ENCODE measurements at places on chromosomes 1 and 21. TPM values are rescaled to one million over a fixed set of nuclear protein-coding genes. Genes with fewer than 3 reads are reported as not detected.

CLIC6 gene
- not detected for polyA plus RNA-seq

EVA1C gene
- 2.1 TPM for polyA plus RNA-seq

EPHA10 gene
- polyA plus RNA-seq: not detected

C1orf210 gene
- not detected for polyA plus RNA-seq

SCAF4 gene
- polyA plus RNA-seq: 25.1 TPM

CHI3L2 gene
- polyA plus RNA-seq: not detected

LMX1A gene
- polyA plus RNA-seq: 1.3 TPM

NTMT2 gene
- polyA plus RNA-seq: 10.6 TPM

RGS16 gene
- 8.7 TPM for polyA plus RNA-seq

DNA sequence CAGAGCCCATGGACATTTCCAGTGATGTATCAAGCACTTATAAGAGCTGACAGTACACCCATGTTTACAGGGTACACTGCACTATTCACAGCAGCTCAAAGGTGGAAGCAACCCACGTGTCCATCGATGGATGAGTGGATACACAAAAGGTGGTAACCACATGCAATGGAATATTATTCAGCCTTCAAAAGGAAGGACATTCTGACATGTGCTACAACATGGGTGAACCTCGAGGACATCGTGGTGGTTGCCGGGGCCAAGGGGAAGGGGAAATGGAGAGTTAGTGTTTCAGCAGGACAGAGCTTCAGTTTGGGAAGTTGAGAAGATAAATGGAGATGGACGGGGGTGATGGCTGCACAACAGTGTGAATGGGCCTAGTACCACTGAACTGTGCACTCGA is 9.1 kb downstream of the AGT start:
- no peak for DNase-seq

DNA sequence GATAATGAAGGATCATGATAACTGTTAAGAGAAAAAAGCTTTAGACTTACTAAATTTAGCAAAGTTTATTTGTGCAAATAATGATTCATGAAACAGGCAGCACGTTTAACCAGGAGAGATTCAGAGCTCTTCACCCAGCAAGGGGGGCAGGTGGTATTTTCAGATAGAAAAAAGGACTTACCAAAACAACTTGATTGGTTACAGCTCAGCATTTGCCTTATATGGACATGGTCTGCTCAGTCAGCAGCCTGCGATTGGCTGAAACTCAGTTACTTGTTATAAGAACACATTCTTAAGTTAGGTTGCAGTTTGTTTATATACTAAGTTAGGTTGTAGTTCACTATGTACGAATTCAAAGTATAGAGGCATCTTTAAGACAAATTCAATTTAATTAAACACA is 165.6 kb downstream of the DUSP10 start:
- DNase-seq: no peak

DNA sequence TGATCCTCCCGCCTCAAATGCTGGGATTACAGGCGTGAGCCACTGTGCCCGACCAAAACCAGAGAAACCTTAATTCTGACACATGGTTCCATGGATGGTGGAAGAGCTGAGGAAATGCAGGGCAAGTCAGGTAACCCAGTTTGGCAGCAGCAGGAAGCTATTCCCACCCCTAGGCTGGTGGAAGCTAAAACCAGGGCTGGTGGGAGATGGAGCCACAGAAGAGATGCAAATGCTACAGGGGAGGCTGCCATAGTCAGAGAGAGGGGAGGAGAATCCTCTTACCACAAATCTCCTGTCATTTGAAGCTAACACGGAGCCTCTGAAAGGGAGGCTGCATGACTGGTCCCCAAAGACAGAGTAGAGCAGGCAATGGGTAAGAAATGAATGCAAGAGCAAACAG is 4.1 kb upstream of the CDC42BPA start:
- no peak for DNase-seq

DNA sequence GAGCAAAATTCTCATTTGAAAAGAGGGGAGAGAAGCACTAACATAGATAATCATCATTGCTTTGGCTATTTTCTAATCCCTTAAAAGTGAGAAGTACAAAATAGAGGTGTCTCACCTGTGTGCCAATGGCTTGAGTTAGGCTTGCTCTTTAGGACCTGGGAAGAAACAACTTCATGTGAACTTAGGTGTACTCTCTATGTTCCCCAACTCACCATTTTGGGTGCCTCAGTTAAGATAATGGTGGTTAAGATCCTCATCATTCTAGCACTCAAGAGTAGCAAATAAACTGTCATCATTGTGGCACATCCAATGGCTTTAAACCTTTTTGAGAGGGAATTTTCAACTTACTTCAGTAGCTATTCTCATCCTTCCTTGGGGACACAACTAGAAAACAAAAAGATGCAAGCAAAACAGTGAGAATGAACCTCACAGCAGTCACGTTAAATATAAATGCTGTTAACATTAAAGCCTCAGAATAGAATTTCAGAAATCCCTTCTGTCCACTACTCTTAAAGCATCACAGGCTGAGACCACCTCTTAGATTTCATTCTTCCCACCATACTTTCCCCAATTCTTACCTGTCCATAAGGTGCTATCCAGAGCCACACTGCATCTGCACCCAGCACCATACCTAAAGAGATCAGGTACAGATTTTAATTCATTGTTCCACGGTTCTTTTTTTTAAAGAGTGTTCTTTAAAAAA is 1.2 kb downstream of the GAS5 start:
- no peak for DNase-seq

DNA sequence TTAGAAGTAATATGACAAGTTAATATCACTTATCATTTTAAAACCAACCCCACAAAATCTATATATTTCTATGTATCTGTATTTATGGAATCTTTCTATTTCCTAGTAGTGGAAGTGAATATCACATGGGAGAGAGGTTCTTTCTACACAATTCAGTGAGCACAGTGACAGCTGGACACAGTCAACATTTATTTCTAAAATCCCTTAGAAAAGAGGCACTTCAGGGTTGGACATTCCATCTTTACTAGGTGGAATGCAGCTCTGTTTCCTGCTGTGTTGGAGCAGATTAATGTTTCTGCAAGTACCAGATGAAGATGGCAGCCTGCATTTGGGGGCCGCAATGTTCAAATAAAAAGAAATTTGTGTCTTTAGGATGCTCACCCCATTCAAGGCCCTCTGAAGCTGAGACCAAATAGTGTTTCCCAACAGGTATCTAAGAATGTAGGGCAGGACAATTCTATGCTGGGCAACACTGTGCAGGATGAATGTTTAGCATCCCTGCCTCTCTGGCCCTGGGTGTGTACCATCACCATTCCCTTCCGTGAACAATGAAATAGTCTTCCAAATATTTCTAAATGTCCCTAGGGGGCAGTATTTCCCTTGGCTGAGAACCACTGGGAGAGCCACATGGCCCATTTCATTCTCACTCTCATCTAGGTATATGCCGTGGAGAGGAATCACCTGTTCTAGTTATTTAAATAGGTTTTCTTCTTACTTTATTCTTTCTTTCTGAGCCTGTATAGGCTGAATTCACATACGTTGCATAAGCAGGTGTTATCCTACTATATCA is 394.8 kb downstream of the PRDM2 start:
- DNase-seq: no peak

DNA sequence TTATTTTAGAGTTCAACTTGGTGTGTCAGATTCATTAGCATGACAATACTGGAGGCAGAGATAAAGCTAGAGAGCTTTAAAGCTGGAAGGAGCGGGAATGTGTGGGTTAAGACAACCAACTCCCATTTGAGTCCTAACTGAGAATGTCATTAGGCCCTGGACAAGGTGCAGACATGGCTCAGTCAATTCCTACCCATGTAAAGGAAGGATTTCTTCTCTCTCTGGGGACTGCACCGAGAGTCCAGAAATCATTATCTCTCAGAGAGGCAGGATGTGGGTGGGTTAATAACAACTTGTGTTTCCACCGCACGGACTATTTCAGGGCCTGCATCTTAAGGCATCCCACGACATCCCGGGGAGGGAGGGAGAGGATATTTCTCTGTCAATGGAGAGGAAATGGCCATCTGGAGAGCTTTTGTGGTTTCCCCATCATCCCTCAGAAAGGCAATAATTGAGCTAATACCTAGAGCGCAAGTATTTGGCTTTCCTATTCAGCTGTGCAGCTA is 46.7 kb upstream of the SARS1 start:
- peak; percentile 23 for DNase-seq

- DNase-seq: no peak
Observed at GRCh38 chr1:245058436-245058835, 96.3 kb upstream of the KIF26B start.

GRCh38 chr1:242197907-242198820 is 199.3 kb upstream of the MAP1LC3C start:
- DNase-seq: peak; percentile 19

GRCh38 chr21:18030248-18030647 is 211.1 kb upstream of the C21orf91 start:
- no peak for DNase-seq

GRCh38 chr1:221117133-221117532 is 237.9 kb downstream of the HLX start:
- no peak for DNase-seq

DNA sequence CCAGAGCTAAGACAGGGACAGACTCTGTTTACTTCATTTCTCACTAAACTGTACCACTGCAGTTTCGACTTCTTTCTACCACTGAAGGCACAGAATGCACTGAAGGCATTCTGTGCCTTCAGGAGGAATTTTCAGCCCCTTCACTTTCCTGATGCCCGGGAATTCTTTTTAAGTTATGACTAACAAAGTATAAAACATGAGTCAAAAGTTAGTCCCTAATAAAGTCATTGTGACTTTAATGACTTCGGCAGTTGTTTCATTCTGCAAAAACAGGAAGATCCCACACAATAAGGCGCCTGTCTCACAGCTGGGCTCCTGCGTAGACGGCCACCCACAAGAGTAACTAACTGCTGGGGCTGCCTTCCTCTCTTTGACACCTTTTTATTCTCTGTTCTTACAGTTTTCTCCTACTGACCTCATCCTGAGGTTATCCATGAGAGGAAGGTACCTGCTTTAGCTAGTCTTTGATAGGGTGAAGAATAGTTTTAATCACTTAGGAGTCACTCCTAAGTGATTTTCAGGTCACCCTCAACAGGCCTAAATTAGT is 183.9 kb upstream of the SGIP1 start:
- DNase-seq: no peak

GRCh38 chr1:4718071-4718470 is 63.7 kb downstream of the AJAP1 start:
- DNase-seq: no peak

DNA sequence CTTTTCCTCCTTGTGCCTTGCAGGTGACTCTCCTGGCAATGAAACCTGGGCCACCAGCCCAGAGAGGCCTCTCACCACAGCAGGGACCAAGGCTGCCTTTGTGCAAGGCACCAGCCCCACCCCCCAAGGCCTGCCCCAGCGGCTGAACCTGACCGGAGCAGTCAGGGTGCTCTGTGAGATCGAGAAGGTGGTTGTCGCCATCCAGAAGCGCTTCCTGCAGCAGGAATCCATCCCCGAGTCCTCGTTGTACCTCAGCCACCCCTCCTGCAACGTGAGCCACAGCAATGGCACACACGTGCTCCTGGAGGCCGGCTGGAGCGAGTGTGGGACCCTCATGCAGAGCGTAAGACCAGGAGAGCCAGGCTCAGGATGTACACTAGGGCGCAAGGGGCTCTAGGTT is 51.7 kb downstream of the UMODL1 start:
- no peak for DNase-seq

DNA sequence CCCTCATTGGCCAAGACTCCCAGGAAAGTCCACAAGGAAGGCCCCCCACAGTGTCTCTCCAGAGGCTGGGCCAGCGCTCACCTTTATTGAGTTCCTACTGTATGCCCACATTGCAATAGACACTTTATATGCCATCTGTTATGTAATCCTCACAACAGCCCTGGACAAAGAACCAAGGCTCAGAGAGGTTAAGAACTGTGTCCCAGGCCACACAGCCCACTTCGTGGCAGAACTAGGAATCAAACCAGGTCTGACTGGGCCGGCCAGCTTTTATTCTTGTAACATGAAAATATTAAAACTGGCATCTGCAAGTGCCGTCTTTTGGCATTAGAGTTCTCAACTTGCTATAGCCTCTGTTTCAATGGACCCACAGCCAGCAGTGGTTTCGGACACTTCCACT is 4.5 kb downstream of the CTRC start:
- no peak for DNase-seq

DNA sequence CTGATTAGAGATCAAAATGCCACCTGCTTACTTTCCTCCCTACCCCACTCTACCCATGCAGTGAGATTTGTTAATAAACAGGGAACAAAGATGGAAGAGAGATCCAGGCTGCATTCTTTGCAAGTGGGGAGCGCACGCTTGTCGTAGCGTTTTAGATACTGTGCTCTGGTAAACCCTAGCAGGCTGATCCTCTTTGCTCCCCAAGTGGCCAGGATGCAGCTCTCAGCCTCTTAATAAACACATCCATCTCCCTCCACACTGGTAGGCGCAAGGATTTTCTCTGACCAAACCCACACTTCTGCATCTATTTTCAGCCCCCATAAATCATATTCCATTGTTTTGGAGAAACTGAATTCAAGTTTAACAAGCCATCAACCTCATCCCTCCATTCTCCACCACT is 2.9 kb downstream of the PGBD5 start:
- no peak for DNase-seq

DNA sequence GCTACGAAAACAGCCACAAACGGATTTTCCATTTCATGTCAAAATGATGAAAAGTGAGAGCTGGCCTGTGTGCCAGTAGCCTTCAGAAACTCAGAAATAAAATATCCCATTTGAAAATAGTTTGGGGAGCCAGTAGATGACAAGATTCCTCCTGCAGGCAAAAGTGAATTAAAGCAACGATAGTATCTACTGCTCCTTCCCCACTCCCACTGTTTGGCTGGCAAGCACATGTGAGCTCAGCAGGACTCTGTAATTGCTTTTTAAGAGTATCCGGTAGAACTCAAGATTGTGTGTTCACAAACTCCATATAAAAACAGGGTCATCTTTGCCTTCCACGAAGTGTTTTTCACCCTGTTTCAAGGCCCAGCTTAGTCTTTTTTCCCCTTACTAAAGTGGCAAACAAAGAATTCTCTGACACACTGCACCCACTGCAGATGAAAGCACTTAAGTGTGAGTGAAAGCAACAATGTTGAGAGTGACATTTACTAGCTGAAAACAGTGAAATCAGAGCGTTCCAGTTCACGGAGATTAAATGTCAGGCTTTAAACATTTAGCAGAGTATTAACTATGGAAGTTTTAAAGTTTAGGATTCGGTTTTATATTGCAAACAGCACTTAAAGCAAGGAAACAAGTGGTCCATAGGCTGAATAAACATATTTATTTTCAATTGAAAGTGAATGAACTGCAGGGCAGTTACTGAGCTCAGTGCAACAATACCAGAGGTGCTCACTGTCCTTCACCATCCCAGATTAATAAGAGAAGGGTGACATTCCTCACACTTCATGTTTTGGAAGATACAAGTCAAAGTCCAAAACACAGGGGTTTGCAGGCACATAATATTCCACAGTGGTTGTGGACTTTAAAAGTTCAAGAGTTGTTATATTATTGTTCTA is 70.0 kb downstream of the ALG14 start:
- peak; percentile 86 for DNase-seq

DNA sequence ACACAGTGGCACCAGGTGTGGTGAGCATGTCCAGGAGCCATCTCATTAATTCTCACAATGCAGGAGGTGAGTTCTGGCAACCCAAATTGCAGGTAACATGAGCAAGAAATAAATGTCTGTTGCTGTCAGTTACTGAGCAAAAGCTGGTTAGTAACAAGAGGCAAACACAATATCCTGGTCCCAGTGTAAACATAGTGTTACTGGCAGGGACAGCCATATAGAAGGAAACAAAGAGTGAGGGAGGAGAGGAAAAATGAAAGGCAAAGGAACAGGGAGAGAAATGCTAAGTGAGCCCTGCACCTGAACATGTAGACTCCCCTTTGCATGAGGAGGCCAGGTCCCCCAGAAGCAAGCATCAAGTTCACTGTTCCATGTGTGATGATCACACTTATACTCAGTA is 203.6 kb downstream of the TRABD2B start:
- DNase-seq: no peak
